ENCODE measurements at places on chromosomes 6 and 20. TPM values are rescaled to one million over a fixed set of nuclear protein-coding genes. Genes with fewer than 3 reads are reported as not detected.

- DNase-seq, result no peak
Observed at GRCh38 chr6:15090145-15090579, 155.7 kb upstream of the JARID2 start.

DNA sequence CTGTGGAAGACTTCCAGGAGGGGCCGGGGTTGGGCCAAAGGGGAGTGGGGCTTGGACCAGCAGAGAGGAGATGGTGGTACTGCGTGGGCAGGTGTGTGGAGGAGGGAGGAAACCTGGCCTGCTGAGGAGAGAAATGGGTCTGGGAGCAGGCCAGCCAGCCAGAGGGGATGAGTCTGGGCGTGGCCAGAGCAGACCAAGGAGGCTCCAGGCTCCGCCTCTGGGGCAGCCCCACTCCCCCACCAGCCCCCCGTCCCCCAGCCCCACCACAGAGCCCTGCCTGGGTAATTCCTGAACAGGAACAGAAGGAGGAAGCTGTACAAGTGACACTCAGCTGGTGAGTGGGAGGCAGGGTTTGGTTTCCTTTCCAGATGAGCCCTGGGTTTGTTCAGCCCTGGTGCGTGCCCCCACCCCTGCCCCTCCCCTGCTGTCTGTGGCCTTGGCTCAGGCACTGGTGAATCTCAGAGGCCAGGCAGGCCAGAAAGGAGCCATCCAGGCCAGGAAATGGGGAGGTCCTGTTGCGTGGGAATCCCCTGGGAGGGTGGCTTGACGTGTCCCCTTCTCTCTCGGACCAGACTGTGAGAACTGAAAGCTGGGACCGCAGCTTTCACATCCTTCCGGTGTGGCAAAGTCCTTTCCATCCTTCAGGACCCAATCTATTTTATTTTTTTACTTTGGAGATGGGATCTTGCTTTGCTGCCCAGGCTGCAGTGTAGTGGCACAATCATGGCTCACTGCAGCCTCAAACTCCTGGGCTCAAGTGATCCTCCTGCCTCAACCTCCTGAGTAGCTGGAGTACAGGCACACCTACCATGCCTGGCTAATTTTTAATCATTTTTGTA is 9.4 kb upstream of the SRC start:
- DNase-seq, result no peak

- DNase-seq, result no peak
Observed at GRCh38 chr20:34570859-34571306, 12.4 kb downstream of the MAP1LC3A start.

- DNase-seq, result peak; percentile 49
Observed at GRCh38 chr6:121309768-121310469, 24.4 kb downstream of the TBC1D32 start.

GRCh38 chr6:86016077-86016476 is 373.4 kb upstream of the SYNCRIP start:
- DNase-seq, result no peak

DNA sequence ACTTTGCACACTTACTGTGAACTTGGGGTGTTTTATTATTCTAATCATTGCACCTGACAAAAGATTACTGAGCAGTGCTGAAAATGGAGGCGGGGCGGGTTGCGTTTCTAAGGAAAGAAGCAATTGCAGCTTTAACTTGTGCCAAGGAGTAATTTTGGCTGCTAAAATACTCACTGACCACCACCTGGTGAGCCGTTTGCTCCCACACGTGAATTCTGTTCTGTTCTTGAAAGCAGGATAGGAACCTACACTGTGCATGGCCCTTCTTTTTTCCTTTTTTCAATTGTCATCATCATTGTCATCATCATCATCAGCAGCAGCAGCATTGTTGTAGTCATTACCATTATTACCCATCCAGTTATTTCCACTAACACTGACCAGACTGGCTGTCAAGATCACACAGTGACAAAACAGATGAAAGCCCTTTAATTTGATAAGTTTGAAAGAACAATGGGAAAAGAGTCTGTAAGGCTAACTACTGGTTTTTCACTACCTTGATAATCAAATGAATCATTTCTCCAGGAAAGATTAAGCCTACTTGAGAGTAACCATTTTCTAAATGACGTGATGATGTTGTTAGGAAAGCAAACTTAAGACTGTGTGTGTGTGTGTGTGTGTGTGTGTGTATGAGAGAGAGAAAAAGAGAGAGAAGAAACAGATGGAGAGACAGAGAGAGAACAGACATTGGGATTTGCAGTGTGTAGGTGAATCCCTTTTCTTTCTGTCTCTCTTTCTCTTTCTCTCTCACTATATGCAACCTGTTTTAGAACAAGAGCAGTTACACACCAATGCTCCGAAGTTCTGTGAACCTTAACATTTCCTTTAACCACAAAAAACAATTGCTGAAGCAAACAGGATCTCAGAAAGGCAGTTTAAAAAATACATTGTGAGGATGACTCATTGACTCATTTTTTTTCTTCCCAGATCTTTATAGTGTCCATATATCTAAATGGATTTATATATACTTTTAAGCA is 3.8 kb downstream of the RIPOR2 start:
- peak; percentile 34 for DNase-seq

GRCh38 chr6:8080362-8081151 is 16.4 kb upstream of the BLOC1S5 start:
- peak; percentile 70 for DNase-seq

DNA sequence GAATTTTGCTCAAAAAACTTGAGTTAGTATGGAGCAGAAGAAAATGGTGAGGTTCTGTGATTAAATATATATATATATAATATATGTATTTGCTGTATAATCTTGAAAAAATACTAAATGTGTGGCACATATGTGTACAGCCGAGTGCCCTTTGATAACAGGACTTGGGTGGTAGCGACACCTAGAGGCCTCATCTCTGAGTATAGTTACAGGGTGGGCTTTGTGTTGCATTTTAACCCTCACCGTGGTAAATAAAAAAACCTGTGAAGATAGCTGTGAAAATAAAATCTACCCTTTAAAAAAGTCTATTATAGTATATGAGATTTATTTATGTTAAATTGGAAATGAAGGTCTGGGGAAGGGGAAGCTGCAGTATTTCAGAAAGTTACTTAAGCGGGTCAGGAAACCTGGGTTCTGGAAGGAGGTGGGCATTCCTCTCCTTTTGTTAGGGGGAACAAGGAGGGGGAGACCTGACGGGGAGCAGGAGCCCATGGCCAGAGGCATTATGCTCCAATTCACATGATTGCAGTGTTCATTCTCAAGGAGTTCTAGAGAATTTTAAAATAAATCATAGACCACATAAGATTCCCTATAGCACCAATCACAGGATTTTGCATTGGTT is 82.7 kb downstream of the SH3BGRL2 start:
- DNase-seq, result peak; percentile 64

- DNase-seq, result no peak
Observed at GRCh38 chr6:47231151-47231550, 78.6 kb downstream of the TNFRSF21 start.

DNA sequence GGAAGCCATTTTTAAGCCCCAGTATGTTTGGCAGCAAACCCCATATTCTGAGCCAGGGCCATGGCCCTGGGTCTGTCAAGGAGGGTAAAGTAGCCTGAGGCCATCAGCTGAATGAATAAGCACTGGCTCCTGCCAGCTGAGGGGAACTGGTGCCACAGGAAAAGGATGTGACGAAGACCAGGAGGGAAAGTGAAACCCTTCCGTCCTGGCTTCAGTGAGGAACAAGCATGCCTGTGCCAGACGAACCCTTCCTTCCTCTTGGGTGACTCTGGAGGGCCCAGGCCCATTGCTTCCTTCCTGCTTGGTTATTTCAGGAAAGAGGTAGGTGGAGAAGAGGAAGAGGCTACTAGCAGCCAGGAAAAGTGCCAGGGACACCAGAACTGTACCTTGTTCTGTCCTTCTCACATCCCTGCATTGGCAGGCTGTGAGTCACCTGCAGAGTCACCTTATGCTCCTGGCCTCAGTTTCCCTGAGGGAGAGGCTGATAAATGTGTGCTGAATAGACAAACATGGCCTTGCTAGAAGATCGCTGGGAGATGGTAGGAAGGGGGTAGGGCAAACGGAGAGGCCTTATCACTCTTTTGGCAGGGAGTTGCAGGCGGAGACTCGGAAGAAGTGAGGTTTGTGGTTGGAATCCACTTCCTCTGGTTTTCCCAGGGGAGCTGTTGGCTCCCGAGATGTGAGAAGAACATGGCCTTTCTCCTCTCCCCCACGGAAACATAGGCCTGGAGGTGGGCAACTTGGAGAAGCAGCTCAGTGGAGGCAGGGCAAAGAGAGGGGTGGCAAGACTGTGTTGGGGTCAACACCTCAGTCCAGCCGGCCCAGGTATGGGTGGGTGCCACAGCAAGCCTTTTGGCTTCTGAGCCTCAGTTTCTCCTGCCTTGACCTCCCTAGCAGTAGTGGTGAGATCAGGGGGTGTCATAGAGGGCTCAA is 37.4 kb downstream of the COX4I2 start:
- DNase-seq, result peak; percentile 83

DNA sequence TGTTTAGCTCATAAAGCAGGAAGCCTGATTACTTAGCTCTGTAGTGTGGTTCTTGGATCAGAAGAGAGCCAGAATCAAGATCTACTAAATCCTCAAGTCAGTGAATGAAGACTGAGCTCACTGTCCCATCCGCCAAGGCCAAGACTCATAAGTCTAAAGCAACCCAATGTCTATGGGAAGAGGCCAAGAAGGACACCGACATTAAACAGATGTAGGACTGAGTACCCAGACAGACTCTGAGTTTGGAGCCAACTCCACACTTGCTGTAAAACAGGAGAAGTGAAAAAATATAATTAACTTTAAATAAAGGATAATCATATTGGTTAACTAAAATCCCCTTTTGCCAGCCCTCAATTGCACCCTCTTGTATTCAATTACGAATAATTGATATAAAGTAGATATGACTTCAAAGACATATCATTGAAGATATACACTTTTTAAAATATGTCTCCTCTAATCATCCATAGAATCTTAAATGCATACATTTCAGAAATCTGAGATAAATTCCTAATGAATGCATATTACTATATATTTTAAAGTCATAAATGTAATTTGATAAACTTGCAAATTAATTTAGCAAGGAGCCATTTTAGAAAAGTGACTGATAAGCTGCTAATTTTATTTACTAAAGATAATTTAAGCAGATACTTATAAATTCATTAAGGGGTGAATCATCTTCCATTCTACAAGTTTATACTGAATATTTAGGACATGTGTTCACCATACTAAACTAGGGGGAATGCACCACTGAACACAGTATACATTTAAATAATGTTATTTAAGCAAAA is 617.0 kb upstream of the ARID1B start:
- no peak for DNase-seq

DNA sequence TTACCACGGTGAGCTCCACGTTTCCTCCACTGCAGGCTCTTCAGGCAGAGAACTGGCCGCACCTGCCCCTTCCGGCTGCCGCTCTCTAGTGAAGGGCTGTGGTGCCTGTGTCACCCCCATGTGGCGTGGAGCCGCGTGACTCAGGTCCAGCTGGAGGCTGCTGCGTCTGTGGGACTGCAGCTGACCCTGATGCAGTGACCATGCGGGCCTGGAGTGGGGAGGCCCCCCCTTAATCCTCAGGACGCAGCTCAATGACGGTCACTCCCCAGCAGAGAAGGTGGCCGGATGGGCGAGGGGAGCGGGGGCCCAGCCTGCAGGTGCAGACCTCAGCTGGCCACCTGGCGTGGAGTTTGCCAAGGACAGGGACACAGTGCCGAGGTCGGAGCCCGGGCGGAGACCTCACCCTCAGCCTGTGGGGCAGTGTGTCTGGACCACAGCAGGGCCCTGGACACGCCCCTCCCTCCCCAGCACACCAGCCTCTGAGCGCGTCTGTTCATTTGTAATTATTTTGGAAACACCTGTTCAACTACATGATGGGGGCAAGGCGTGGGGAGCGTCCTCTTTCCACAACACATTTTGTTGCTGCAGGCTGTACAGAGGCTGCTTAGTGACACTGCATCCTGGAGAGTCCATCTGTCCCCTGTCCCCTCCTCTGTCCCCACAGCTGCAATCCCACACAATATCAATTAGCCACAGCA is 10.7 kb downstream of the BHLHE23 start:
- no peak for DNase-seq

DNA sequence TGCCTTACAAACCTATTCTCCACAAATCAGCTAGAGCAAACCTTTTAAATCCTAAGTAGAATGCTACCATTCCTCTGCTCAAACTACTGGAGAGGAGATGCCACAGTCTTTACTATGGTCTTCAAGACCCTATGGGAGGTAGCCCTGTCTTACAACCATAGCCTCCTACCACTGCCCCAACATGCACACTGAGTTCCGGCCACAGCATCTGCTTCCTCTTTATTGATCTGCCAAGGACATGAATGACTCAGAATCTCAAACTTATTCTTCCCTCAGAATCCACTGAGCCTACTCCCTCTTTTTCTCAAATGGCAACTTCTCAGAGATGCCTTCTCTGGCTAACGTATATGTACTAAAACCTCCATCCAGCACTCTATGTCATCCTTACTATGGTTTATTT is 12.2 kb upstream of the ANKEF1 start:
- no peak for DNase-seq

DNA sequence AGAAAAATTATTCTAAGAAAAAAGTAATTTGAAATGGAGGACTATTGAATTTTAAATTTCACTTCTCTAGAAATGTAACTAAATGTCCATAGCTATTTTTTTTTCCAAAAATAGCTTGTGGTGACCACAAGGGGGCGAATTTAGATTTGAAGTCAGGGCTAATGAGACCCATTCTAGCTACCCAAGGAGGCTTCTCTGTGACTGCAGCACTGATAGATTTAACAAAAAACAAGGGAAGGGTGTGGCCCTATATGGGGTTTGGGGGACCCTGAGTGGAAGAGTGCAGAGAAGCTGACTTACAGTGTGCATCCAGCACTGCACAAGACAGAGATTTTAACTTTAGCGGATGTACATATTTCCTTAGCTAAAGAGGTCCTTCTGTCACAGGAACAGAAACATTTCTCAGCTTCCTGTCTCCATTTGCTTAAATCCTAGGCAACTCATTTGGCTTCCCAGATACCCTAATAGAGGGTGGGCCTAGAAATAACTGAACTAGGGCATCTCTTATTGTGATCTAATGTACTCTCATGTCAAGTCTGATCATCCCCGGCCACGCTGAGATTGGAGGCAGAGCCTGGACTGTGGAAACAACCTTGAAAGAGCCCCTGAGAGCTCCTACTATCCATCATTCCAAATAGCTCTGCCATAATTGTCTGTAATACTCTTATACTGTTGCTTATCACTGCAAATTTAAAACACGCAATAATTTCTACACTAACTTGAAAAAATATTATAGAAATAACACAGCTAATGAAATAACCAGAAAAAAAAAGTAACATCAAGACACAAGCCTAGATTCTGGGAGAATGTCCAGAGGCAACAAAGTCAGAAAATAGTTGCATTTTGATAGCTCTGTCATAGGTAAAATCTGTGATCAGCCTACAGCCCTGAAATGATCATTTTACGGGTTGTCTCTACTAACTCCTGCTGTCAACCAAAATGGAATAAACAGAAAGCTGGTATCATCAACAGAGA is 93.6 kb downstream of the SNAP91 start:
- peak; percentile 55 for DNase-seq

The ELOVL2 gene
- total RNA-seq, result not detected

The RIPPLY2 gene
- not detected for total RNA-seq

The NT5E gene
- total RNA-seq, result 112 TPM

The DLGAP4 gene
- total RNA-seq, result 80.3 TPM
